ENCODE measurements at places on chromosomes 11 and 22.

GRCh38 chr11:47550288-47551047 lies 2.5 kb downstream of the CELF1 start:
- no peak for DNase-seq

DNA sequence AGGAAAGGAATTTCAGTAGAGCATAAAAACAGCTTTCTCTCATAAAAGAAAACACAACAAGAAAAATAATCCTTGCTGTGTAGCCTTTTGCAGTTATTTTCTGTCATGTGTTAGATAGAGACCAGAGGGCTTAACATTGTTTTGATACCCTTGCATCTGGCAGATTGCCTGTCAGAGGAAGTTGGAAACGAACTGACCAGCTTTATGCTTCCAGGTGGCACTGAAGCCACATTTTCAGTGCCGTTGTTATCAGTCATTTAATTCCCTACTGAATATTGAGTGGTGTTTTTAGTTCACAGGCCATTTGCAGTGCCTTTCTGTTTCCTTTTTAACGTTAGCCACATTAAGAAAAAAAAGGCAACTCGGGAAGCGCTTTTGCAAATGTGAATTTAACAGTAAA lies 21.5 kb upstream of the RAG2 start:
- peak; percentile 2 for DNase-seq

DNA sequence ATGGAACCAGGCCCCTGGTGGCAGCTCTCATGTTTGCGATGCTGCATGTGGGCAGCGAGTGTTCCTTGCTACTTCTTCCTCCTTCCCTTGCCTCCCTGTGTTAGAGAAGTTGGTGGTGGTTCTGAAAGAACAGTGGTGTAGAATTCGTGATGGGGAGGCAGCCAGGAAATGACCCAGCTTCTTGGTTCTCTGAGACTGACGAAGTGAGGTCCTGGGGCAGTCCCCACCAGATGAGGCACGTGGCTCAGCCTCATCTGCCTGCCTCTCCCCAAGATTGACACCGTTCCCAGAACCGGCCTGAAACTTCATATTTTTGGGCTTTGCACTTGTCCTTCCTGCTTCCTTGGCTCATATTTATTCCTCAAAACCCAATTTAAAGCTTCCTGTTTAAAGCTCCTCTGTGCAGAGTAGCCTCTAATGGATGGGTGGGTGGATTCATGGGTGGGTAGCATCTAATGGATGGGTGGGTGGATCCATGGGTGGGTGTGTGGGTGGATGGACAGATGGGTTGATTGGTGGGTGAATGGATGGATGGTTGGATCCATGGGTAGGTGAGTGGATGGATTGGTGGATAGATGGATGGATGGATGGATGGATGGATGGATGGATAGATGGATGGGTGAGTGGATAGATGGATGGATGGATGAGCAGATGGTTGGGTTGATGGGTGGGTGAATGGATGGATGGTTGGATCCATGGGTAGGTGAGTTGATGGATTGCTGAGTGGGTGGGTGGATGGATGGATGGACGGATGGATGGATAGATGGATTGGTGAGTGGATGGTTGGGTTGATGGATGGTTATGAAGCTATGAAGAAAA lies 77.3 kb upstream of the ATXN10 start:
- DNase-seq = no peak

GRCh38 chr11:76704171-76704948 lies 33.8 kb upstream of the LRRC32 start:
- DNase-seq = no peak

DNA sequence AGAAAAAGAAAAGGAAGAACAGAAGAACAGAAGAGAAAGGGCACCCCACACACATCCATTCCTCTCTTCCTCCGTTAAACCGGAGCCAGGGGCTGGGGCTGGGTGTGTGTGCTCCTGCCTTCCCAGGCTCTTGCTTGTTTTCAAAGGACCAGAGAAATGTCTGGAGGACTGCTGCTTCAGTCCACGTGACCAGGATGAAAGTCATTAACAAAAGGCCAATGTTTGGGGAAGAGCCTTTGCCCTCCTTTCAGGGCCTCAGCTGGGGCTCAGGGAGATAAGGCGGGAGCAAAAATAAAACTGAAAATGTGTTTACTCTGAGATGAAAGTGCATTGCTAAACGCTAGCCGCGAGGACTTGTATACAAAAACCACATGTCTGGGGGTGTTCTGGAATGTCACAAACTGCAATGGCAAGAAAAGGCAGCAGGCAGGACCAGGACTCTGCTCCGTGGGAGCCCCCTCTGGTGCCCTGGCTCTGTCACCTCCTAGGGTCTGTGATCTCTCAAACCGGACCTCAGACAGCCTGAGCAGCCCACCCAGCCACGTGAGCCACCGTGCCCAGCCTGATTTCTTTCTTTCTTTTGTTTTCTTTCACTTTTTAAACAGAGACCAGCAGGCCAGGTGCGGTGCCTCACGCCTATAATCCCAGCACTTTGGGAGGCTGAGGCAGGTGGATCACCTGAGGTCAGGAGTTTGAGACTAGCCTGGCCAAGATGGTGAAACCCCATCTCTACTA lies 31.6 kb upstream of the MYH9 start:
- DNase-seq = peak; percentile 54

DNA sequence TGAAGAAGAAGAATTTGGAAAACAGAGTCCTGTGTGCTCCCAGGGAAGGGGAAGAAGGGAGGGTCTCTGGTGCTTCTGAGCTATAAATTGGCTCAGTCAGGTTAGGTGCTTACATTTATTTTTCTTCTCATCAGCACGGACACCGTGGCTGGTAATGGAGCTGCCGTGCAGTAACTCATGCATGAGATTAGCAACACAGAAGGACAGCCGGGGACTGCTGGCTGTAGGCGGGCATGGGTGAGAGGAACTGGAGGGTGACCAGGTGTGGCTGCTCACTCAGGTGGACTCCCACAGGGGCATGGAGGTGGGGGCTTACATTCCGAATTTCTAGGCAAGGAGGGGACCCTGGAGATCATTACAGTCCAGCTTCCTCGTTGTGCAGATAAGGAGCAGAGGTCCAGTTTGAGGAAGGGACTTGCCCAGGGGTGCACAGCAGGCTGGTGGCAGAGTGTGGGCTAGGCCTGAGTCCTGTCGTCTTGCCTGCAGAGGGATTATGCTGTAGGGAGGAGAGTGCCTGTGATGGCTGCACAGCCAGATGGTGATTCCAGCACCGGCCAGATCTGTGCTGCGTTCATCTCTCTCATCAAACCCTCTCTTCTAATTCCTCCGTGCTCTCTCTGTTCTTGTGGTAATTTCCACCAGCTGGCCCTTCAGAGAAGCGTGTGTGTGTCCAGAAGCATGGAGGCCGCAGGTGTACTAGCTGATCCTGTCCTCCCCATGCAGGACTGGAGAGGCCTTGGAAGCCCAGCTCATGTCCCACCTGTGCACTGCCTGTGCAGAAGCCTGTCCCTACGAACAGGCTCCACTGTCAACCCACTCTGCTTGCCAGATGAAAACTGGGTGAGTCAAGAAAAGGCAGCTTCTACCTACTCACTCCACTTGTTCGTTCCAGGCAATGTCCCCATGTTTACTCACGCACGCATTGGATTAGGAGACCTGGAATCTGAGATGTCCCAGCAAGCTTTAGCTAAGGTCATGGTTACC lies 78.9 kb downstream of the NTM start:
- no peak for DNase-seq

- DNase-seq = peak; percentile 79
These were observed 20.3 kb downstream of the CCDC83 start for GRCh38 chr11:85875505-85875904.

DNA sequence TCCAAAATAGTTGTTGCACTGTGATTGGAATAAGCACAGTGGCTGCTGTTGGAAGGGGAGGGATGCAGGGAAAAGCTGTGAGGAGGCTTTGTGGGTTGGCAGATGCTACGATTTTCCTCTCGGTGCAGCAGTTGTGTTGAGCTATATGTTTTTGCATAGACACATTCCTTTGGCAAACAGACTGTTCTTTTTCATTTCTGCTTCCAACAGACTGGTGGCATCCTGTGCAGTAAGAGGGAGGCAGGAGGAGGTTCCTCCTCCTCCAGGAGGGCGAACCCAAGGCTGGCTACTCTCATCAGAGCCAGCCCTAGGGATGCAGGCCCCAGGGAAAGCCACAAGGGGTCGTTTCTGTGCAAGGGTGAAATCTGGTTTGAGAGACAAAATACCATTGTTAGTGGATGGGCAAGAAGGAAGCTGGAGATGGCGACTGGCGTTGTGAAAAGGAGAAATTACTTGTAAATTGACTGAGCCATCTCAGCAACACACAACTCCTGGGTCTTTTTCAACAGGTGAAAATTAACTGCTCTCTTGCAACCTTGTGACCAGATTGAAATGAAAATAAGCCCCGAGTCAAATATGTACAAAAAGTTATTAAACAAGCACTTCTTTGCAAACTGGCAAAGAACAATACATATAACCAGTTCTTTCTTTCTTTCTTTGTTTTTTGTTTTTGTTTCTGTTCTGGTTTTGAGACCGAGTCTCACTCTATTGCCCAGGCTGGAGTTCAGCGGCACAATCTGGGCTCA lies 26.5 kb upstream of the UBASH3B start:
- peak; percentile 79 for DNase-seq

DNA sequence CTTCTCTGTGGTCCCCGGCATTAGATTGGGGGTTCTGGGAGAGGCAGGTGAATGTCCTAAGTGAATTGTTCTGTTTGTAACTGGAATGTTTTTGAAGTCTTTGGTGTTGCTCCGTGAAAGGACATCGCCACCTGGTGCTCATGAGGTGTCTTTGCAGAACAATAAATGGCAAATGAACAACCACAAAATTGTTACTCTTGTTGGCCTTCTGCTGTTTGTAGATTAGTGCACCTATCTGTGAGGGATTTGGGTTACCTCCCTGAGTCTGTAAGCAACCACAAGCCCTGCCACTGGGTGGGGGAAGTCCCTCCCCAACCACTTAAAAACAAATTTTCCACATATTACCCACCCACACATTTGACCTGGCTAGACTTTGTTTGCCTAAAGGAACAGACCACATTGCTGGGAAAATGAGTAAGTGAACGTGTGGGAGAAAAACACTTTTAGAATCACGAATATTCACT lies 4.7 kb downstream of the MPEG1 start:
- DNase-seq = peak; percentile 52

DNA sequence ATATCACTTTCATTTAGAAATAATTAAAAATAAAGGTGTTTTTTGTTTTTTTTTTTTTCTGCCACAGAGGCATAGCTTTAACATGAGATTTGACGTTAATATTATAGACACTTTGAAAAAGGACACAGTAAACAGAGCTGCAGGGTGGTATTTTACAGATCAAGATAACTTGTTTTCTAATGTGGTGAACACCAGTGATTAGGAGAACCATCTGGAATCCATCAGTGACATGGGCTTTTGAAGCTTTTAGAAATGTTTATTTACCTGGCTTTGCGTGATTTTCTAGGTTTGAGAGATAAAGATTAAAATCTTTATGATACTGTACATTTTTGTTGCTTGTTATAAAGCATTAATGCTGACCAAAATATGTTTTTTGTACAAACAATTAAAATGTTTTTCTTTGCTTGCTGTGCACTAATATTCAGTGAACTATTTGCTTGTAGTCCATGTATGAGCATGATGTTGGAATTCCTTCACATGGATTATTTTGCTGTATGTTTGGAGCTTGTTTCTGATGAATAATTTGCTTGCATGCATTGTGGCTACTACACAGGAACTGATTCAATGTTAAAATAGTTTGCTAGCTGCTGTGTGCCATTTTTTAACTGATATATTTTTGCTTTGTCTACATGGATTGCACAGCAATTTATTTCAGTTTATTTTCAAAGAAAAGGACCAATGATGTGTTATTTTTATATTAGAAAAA lies 352.1 kb upstream of the NARS2 start:
- DNase-seq = peak; percentile 37

DNA sequence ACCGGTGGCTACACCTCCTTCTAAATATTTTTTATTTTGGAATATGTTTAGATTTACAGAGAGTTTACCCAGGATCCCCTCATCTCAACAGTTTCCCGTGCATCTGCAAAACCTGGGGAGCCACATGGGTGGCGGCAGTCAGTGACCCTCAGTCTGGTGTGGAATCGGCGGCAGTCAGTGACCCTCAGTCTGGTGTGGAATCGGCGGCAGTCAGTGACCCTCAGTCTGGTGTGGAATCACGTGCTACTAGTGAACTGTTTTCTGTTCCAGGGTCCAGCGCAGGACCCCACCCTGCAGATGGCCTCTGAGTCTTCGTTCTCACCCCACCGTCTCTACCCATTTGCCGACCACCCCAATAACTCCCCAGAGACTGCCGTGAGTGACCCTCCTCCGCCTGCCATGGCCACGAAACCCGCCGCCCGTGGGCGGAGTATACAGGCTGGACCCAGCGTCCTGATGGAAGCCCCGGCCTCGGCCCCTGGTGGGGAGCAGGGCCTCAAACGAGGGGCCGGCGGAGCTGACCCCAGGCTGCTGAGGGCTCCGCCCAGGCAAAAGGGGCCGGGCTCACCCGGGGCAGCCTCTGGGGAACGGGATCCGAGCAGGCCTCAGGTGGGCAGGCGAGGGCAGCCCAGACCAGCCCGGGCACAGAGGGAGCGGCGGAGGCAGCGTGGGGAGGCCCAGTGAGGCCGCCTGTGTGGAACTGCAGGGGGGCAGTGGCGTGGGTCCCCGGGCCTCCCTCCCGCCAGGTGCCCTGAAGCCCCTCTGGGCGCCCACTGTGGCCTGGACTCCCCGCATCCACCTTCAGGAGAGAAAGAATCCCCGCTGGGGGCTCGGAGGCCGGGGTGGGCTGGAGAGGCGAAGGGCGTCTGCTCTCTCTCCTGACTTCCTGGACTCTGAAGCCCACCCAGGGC lies 2.5 kb downstream of the IL17REL start:
- DNase-seq = no peak

DNA sequence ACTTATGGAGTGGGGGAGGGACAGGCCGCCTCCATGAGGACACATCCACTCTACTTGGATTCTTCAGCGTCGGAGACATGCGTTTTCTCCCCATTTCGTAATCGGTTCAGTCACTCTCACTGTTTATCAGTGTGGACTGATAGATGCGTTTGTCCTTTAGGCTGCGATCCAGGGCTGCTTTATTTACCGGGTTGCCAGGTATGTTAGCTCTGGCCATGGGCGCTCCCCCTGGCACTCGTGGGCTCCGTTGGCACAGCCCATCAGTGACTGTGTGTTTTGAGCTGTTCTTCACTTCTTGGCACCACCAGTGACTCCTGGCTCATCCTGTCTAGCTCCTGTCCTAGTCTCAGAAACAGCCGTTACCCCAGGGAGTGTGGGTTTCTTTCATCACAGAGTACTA lies 1203.3 kb downstream of the BRD1 start:
- no peak for DNase-seq

DNA sequence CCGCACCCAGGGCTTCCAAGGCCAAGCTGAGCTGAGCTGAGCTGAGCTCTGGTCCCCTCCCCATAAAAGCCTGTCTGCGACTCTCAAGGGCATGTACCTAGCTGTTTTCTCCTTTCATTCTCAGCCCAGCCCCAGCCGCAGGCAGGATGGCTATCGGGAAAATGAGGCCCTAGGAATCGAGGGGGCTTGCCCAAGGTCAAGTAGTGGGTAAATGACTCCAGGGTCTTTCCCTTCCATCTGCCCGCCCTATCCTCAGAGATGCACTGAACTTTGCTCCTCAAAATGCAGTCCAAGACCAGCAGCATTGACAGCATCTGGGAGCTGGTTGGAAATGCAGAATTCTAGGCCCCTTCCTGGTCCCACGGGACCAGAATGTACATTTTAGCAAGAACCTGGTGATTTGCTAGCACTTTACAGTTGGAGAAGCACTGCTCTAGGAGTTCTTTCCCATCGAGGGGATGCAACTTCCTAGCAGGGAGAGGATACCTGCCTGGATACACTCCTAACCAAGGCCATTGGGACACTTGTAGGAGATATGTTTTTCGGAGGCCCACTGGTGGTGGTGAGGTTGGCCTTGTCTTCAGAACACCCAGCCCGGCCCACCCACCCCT lies 43.2 kb upstream of the ACCSL start:
- no peak for DNase-seq

Data from fibroblast of skin of right biceps (primary cell).